B cell (primary cell): ENCODE measurements at places on chromosomes 11 and 22.

DNA sequence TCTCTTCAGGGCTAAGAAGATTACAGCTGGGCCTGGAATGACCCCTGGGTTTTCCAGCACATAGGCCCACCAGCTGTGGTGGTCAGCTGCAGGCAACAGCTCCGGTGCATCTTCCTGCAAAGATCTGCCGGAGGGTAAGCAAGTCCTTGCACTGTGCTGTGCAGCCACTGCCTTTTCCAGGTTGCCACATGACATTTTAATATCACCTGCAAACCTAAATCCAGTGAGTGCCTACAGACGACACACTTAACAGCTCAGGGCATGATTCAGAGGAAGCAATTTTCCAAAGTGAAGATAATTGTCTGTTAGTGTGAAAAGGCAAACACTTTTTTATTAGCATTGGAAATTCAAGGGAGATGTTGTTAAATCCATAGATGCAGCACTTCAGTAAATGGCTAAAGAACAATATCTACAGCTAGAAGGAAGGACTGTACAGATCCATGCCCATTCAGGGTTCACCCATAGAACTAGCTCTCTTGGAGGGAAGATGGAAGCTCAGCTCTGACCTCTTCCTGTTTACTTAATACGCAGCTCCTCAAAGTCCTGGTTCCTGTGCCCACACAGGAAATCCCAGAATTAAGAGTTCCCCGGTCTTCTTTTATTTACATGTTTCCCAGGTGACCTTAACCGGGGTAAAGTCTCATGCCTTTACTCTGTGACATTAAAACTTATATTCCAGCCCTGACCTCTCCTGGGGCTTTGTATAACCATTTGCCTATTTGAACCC, 13.3 kb upstream of the NRIP3 start:
- DNase-seq, result no peak

- no peak for DNase-seq
These were observed 1.5 kb downstream of the ANO9 start for GRCh38 chr11:440065-441042.

GRCh38 chr11:8066036-8066910, 14.7 kb upstream of the TUB start:
- no peak for DNase-seq

DNA sequence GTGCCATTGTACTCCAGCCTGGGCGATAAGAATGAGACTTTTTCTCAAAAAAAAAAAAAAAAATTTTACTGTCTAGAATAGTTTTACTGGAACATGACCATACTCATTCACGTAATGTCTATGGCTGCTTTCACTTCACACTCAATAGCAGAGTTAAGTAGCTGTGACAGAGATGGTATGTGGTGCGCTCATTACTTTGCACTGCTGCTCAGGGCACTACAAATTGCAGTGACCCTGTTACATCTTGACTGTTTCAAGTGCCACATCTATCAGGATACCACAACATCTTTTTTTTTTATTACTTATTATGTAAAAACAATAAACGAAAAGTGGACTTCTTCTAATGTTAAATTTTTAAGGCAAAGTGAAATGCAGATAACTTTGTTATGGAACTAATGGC, 110.3 kb downstream of the ARHGAP20 start:
- no peak for DNase-seq

DNA sequence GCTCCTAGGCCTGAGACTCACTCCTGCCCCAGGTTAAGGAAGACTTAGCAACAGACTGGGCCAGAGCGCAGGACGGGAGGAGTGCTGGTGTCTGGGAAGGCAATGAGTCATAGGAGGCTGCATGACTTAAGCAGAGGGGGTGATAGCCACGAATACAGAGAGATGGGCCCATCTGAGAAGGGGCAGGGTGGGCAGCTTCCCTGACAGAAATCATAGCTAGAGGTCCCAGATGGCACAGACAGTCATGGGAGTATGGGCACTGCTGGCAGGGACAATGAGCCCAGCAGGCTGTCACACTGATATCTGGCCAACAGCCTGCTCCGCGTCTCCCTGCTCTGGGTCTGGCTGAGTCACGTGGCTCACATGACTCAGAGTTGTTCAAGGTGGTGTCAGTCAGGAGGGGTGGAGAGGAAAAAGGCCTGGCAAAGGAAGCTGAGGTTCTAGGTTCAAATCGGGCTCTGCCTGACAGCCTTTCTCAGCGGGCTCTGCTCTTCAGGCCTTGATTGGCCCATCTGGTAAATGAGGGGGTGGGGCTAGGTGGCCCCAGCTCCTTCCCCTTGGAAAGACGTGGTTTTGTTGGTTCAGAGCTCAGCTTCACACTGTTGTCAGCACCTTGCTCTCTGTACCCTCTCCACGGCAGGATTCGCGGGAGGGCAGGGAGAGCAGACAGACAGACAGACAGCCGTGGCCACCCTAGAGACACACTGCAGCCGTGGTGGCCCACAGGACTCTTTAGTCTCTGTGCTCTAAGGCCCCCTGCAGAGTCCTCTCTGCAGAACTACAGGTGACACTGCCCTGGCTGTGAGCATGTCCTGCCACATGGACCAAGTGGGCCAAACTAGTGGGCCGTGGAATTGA, 47.8 kb downstream of the DBX1 start:
- no peak for DNase-seq

GRCh38 chr11:128921793-128922192, 20.9 kb downstream of the TP53AIP1 start:
- DNase-seq, result no peak

GRCh38 chr22:35617137-35617755, at the start of gene MB:
Gene MB (minus strand): TSS chr22:35617329. CDS start chr22:35617257, 72 bp downstream.
- DNase-seq, result no peak

GRCh38 chr11:20647976-20648565, 21.3 kb upstream of the NELL1 start:
- DNase-seq, result peak; percentile 46

DNA sequence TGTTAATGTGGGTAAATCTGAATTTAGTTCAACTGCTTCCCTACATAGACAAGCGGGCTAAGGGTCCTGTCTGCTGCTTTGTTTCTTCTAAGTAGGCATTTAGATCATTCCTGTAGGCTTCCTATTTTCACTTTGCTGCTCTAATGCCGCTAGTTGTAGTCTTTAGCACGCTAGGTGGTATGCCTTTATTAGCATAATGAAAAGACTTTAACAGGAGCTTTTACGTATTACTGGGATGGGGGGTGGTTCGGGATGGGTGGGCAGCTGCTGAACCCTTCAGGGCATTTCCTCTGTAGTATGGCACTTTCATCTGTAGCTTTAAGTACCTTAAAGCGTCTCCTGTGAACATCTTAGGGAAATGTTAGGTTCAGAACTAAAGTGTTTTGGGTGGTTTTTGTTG, 85.3 kb downstream of the GGT1 start:
- DNase-seq, result no peak

- DNase-seq, result no peak
These were observed 14.2 kb upstream of the RFPL2 start for GRCh38 chr22:32219026-32219425.

GRCh38 chr11:32594272-32594671, 10.6 kb downstream of the EIF3M start:
- no peak for DNase-seq

- peak; percentile 82 for DNase-seq
These were observed 12.7 kb downstream of the MAFF start for GRCh38 chr22:38214302-38215056.

GRCh38 chr22:20178915-20179227, 28.0 kb upstream of the CCDC188 start:
- DNase-seq, result no peak

DNA sequence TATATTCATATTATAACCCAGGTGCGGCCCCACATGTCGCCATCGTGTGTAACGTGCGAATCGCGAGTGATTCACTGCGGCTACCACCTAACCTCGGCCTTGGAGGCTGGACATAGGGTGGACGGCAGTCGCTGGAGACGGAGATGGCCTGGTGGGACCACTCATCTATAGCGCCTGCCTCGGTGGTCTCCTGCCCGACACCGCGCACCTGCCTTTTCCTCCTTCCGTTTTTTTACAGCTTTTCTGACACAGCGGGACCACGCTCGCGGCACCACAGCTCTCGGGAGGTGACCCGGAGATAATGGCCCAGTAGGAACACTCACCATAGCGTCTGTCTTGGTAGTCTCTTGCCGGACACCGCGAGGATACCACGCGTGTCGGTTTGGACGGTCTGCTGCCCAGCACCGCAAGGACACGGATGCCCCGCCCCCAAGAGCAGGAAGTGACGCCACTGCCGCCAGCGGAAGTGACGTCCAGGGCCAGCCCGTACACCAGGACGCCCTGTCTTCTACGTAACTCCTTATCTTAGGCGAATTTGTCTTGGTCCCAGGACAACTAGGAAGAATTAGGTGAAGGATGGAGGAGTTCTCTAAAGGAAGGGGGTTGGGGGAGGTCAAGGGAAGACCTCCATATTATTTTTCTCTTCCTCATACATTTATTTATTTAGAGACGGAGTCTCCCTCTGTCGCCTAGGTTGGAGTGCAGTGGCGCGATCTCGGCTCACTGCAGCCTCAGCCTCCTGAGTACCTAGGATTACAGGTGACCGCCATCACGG, 6.4 kb downstream of the SNU13 start:
- DNase-seq, result peak; percentile 93

- no peak for DNase-seq
These were observed 9.4 kb downstream of the IGSF9B start for GRCh38 chr11:133947321-133947756.

GRCh38 chr11:77783025-77783424, 37.5 kb downstream of the RSF1 start:
- peak; percentile 24 for DNase-seq

GRCh38 chr11:2738551-2739431, 39.0 kb upstream of the KCNQ1OT1 start:
- no peak for DNase-seq

GRCh38 chr11:111637885-111638284, 35.6 kb downstream of the SIK2 start:
- DNase-seq, result no peak

DNA sequence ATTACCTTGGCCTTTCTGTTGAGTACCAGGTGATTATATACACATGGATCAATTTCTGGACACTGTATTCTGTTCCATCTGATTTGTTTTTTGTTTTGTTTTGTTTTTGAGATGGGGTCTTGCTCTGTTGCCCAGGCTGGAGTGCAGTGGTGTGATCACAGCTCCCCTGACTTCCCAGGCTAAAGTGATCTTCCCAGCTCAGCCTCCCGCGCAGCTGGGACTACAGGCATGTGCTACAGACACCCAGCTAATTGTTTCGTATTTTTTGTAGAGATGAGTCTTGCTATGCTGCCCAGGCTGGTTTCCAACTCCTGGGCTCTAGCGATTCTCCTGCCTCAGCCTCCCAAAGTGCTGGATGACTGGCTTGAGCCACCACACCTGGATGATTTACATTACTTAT, 19.0 kb downstream of the TCIRG1 start:
- DNase-seq, result no peak

GRCh38 chr11:45560913-45561281, 104.5 kb downstream of the CHST1 start:
- no peak for DNase-seq

DNA sequence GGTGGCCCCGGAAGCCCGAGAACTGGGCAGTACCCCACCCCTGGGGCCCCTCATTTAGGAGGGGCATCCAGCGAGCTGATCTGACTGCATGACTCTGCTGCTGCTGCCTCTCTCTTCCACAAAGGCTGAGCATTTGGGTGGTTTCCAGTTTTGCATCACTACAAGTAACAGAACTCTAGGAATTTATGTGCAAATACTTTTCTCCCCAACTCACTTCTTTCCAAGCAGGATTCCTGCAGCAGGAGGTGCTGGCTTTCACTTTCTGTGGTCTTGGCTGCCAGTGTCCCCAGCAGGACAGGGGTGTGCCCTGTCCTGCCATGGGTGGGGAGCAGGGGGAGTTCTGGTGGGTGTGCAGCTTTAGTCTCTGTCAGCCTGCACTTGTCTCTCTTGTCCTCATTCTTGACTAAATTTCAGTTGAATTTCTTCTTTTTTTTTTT, 21.2 kb downstream of the UPB1 start:
- no peak for DNase-seq

DNA sequence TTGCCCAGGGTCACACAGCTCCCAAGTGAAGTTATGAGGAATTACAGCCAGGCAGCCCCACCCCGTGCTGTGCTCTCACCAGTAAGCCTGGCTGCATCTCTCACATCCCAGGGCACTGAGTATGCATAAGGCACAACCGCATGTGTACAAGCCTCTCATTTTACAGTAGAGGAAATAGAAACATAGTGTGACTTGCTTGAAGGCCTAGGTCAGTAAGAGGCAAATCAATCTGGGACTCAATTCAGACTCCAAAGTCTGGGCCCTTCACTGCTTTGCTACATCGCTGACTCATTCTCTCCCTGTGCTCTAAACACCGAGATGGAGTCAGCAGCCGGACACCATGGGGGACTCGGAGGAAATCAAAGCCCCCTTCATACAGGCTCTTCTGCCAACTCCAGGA, 7.9 kb downstream of the ABTB2 start:
- no peak for DNase-seq

DNA sequence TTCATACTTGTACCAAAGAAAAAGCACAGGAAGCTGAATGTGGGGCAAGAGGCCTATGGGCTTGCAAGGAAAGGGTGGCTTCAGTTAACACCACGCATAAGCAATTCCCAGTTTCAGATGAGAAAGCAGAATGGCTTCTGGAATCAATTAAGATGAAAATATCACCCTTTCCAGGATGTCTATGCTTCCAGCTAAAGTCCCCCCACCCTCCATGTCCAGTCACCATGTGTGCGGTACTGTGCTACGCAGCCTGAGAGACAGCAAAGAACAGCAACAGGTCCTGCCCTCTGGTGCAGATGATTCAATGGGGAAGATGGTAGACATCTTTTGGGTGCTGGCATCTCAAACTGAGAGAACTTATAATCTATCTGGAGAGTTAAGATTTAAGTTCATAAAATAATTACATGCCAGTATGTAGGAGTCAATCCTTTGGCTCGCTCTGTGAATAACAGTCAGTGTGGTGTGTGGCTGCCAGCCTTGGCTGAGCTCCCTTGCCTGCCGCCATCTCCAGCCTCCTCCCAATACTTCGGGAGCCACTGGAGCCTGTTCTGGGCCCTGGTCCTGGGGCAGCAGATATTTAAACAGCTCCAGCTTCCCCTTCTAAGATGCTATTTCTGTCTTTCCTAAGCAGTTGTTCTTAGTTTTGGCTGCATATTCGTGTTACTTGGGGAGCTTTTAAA, 44.5 kb downstream of the ME3 start:
- no peak for DNase-seq

- DNase-seq, result no peak
These were observed 18.8 kb upstream of the SYT13 start for GRCh38 chr11:45304992-45305335.

DNA sequence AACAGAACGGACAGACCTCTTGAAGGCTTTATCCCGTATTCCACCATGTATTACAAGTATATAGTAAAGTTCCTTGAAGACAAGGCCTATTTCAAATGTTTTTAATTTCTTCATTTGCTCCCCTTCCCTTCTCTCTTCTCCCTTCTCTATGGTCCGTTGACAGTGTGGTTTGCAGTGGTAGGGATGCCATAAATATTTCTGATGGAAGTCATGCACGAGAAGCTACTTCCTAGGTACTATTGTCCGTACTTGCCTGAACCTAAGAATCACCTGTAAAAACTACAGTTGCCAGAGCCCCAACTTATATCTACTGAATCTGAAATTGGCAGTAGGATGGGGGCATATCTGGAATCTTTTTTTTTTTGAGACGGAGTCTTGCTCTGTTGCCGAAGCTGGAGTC, 2.8 kb downstream of the PISD start:
- DNase-seq, result no peak
